ENCODE measurements at places on chromosomes 5 and 9.

- no peak for DNase-seq
Observed at GRCh38 chr5:58775701-58776262, 192.9 kb downstream of the RAB3C start.

- DNase-seq = no peak
Observed at GRCh38 chr9:119322184-119322583, 47.1 kb downstream of the BRINP1 start.

DNA sequence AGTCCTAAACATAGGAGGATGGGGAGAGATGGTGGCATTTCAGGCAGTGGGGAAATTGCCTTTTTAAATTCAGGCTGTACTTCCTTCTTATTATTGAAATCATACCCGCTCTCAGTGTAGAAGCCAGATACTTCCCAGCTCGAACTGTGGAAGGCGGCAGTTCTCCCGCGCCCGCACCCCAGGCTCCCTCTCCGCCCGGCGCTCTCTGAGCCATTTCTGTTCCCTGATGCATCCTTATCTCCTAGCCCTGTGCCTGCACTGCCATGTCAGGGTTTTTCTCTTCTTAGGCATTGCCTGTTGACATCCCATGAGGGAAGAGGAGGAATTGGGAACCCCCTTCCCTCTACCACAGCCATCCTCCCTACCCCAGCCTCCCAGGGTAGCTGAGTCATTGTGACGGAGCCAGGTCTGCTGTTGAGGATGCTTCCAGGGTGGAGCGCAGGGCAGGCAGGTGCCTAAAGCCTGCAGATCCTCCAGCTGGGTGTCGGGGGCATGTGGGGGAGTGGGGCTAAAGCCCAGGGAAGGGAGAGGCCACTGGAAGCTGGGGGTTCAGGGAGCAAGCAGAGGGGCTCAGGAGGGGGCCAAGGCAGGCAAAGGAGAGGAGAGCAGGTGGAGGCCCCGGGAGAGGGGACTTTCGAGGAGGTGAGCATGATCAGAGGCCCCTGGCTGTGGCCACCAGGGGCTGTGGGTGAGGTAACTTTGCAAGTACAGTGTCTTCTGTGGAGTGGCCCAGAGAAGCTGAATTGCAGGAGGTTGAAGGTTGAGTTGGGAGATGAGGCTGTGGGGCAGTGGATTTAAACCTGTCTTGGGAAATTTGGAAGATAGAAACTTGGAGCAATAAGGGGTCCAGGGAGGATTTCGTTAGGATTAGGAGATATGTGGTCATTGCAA, 16.2 kb downstream of the LAMC3 start:
- DNase-seq = no peak

DNA sequence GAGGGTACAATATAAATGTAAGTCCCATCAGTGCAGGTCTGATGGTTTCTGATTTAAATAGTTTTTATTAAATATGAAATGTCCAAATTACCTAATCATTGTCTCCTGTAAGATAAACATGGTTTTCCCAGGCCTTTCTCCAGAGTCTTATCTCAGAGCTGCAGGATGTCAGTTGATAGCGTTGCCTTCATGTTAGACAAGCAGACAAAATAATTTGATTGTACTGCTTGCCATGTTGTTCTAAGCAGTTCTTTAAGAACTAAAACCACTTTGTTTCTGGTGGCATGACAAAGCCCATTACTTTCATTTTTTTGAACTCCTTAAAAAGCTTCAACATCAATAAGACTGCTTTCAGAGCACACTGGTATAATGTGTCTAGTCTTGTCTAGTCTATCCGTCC, 1073.5 kb downstream of the MAT2B start:
- no peak for DNase-seq

DNA sequence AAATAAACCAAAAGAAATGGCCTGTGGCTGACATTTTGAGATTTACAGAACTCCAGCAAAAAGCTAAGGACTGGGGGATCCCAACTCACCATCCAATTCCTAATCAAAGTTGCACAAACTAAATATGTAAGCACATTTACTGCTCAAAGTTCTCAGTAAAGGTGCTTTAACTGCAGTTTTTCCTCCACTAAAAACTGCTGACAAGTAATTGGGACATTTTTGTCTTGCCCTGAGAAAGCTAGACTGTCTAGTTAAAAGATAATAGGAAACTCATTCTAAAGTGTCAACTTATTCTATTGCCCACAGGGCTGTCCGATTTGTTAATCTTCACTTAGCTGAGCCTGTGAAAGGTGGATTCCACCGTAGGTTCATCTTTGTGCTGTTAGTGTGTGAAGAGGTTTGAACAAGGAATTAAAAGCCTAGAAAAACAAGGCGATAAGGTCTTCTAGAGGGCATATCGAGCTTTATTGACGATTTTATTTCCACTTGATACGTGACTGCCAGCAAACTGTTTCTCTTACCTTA, 1.0 kb downstream of the DOCK8 start:
- no peak for DNase-seq

- no peak for DNase-seq
Observed at GRCh38 chr5:10264604-10265003, 14.5 kb downstream of the CCT5 start.

GRCh38 chr5:112594095-112594850, 143.4 kb upstream of the APC start:
- DNase-seq = no peak

GRCh38 chr5:129746876-129747275, 1.0 kb upstream of the MINAR2 start:
- no peak for DNase-seq

GRCh38 chr5:137901011-137901817, 12.0 kb downstream of the PKD2L2 start:
- no peak for DNase-seq

DNA sequence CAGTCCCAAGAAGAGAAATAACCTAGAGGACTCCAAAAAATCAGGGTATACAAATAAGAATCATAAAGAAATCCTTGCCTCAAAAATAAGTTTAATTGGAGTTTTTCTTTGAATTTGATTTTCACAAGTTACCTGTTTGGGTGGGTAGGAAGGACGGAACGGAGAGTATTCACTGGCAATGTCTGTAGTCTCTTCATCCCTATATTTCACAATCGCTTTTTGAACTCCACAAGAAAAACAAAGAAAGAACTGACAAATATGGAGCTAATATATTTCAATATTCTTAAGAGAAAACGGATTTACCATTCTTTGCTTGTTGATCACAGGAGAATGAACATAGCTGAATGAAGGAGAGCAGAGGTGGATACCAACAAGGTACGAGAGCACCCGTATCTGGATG, 30.1 kb downstream of the MTMR12 start:
- no peak for DNase-seq
